Hippocampal formation (tissue), 2 donors: ENCODE measurements at places on chromosomes 5 and 9.

DNA sequence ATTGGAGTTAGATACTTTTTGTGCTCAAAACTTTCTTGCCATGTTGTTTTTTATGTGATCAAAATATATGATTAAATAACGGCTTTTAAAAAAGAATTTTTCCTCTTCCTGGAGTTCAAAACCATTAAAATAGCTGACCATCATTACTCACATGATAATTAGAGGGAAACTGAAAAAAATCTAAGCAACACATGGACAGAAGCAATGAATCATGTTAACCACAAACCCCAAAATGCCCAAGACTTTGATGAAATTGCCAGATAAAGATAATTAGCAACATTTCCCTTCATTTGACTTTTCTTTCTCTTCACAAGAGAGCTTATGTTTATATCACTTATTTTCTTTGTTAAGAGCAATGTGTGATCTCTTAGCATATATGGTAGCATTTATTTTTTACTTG, 1294.2 kb downstream of the EFNA5 start:
- DNase-seq, result no peak

GRCh38 chr5:35884773-35885172, 28.1 kb downstream of the IL7R start:
- DNase-seq, result no peak

DNA sequence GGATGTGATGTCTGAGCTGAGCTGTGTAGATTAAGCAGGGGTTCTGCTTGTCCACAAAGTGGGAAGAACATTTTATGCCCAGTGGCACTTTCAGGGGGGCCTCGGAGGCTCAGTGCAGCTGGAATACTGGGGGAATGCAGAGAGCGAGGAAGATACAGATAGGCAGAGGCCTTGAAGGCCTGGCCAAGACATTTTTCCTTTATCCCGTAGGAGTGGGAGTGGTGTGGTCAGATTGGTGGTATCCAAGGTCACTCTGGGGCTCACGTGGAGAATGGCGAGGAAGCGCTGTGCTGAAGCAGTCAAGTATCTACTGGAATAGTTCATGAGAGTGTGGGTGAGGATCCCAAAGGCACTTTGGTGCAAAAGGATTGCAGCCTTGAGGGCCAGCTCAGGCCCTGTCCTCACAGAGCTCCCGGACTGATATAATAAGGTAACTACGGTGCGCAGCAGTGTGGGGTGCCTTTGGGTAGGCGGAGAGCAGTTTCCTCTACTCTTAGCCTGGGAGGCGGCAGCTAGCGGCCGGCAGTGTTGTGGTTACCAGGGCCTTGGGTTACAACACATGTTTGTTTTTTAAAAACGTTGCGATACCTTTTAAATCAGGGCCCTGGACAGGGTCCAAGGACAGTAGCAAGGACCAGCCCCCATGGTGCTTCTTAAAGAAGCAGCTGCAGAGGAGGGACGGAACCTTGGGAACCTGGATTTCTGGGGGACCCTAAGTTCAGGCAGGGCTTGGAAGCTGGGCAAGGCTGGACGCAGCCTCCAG, 10.8 kb upstream of the CCDC69 start:
- DNase-seq, result no peak

DNA sequence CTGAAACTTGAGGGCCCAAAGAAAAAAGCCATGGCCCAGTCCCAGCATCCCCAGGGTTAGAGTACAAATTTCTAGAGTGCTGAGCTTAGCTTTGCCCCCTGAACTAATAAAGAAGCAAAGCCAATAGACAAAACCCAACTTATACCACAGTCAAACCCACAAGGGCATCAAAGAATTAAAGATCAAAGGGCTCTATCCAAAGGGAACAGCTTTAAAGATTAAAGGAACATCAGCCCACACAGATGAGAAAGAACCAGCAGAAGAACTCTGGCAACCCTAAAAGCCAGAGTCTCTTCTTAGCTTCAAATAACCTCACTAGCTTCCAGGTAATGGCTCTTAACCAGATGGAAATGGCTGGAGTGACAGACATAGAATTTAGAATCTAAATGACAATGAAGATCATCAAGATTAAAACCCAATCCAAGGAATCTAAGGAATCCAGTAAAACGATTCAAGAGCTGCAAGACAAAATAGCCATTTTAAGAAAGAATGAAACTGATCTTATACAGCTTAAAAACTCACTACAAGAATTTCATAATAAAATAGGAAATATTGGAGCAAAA, 93.9 kb downstream of the YIPF5 start:
- DNase-seq, result no peak

GRCh38 chr5:43140286-43140685, 19.6 kb downstream of the ZNF131 start:
- no peak for DNase-seq

- no peak for DNase-seq
Measured at GRCh38 chr5:114898602-114899001, 271.1 kb downstream of the TRIM36 start.

- peak; percentile 15 for DNase-seq
Measured at GRCh38 chr5:153572411-153573145, 82.1 kb downstream of the GRIA1 start.

GRCh38 chr5:173290477-173291131, 37.6 kb downstream of the STC2 start:
- no peak for DNase-seq

GRCh38 chr9:12963537-12963936, 188.7 kb downstream of the LURAP1L start:
- DNase-seq, result no peak

DNA sequence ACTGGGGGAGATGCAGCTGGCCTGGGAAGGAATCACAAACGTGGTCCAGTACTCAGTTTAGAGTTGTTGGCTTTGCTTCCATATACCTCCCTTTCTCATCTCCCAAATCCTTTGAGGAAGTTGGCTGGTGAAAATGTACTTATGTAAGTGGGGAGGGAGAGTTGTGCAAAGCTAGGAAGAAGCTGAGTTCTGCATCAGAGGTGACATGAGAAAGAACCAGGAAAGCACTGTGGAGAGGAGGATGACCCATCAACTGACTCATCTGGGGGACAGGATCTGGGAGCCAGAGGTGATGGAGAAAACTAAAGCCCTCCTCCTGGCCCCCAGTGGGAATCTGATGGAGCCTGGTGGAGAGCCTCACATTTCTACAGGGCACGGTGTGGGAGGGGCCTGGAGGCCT, 16.2 kb downstream of the KCNMB1 start:
- DNase-seq, result no peak

DNA sequence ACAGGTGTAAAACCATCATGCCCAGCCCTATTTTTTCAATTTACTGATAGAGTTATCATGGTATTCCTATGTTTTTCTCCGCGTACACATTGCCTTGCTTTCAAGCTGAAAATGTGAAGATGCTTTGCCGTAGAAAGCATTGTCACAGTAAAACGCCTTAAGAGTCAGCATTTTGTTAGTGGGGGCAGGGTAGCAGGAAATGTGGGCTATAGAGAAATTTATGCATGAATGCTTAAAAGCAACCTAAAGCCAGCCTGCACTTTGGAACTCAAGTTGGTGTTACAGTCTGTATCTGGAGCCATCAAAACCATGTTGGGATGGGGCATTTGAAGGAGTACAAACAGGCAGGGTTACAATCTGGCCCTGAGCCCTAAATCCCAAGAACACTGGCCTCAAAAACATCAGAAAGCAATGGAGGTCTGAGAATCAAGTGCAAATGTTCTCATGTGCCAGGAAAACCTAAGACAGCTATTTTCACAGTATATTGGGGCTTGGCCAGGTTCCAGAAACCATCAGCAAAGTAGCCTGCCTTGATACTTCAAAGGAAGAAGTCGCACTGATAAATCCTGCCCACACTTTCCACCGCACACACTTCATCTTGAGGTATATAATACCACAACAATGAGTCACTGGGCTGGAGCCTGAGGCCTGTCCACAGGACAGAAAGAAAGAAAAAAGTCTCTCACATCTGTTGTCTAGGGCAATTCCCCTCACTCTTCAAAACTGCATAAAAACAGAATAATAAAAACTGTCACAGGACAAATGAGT, 313.8 kb downstream of the ENC1 start:
- no peak for DNase-seq

GRCh38 chr9:116471944-116472506, 215.1 kb upstream of the TRIM32 start:
- DNase-seq, result no peak

DNA sequence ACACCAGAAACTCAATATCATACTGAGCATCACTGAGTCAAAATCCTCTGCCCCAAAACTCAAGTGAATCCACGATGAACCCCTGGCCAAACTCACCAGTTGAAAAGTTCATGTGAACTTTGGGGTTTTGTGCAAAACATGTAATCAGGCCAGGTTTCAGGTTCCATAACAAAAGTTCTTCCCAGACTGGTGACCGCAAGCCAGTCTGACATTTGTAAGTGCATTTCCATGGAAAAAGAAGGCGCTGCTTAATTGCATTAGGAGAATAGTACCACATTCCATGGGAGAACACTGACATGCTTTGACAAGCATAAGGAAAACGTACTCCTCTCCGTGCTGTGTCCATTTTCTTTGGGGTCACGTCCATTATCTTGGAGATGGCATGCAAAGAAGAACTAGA, 567.0 kb downstream of the BNC2 start:
- no peak for DNase-seq

GRCh38 chr5:76450054-76450453, 47.0 kb downstream of the IQGAP2 start:
- DNase-seq, result no peak

GRCh38 chr9:84897362-84898094, 228.0 kb downstream of the NTRK2 start:
- DNase-seq, result no peak
